Stimulated activated CD4-positive, alpha-beta T cell treated with anti-CD3 and anti-CD28 coated beads, TNF-alpha, amount 100 ng/mL, for 48 hours (primary cell): ENCODE measurements at places on chromosomes 7 and 10.

DNA sequence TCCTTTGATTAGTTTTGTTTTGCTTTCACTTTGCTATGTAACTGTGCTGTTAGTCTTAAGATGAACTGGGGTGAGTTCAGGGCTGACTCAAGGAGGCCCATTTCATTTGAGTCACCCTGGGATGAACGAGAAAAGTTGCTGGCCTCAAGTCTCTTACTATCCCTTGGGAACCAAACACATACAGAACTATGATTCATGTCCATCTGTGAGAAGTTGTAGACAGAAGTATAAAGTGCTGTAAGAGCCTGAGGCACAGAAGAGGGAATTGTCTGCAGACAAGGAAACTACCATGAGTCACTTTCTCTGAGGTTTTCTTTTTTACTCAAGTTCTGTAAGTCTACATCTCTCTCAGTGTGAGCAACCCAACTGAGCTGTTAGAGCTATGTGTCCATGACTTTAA, 179.8 kb upstream of the CSTF2T start:
- DNase-seq = peak; percentile 9

DNA sequence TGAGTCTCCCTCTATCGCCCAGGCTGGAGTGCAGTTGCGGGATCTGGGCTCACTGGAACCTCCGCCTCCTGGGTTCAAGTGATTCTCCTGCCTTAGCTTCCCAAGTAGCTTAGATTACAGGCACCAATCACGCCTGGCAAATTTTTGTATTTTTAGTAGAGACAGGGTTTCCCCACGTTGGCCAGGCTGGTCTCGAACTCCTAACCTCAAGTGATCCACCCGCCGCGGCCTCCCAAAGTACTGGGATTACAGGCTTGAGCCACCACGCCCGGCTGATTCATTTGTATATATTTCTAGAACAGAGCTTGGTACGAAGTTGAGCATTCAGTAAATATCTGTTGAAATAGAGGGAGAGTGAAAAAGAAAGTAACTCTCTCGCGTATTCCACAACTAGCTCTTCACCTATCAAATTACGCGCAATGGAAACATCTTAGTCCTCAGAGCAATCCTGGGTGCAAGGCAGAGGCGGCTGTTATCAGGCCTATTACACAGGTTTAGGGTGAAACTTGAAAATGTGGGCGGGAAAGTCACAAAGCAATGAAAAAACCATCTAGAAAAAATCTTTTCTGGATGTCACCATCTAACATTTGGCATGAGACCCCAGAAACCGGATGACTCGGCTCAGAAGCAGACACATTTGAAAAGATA, 707 bp upstream of the GHITM start:
- DNase-seq = peak; percentile 48

GRCh38 chr7:150716368-150716767, at the start of gene GIMAP1:
TSS of gene GIMAP1 (plus strand) at chr7:150716613. CDS start at chr7:150719048, 2,435 bp downstream.
- no peak for DNase-seq

DNA sequence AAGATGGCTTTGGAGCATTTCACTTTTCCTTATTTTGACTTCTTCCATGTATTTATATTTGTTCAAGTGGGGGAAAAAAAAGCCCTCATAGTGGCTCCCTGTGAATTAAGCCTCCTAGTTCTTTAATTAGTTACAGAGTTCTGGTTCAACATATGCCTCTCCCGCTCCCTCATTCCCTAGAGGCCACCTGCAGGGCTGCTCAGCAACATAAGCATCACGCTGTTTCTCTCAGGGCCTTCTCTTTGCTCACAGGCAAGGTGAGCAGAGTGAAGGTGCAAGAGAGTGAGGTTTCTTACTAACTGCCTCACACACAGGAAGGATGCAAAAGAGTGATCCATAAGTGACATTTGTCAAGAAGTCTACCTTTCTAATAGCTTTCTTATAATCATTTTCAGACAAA, 196.7 kb downstream of the SEMA3E start:
- no peak for DNase-seq

DNA sequence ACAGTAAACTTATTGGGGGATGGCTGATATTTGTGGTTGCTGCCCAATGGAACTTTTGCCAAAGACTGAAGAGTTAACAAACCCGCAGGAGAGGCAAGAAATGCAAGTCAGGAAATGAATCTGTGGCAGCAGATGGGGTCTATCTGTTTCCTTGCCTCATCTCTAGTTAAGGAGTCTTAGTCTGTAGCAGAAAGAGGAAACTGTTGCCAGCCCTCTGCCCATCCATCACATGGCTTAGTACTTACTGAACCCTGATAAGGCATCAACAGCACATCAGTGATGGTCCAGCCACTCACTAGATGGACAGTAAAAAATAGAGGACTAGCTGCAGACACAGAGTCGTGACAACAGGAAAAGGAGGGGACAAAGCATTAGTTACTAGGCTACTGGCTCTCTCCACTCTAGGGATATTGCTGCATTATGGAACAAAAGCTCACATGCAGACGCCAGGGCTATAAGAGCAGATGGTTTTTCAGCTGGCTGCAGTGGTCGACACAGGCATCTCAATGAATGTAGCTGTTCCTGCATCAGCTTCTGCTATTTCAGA, 614.7 kb downstream of the PARD3 start:
- DNase-seq = no peak

GRCh38 chr10:86827639-86828038, 71.2 kb downstream of the BMPR1A start:
- DNase-seq = no peak

- no peak for DNase-seq
These were observed 54.5 kb downstream of the GSDME start for GRCh38 chr7:24702755-24703154.
